Dorsolateral prefrontal cortex (tissue), 122 donors: ENCODE measurements at places on chromosomes 11 and 22.
A peak's percentile ranks its signal among the peaks of the same experiment; 100 is the strongest.

DNA sequence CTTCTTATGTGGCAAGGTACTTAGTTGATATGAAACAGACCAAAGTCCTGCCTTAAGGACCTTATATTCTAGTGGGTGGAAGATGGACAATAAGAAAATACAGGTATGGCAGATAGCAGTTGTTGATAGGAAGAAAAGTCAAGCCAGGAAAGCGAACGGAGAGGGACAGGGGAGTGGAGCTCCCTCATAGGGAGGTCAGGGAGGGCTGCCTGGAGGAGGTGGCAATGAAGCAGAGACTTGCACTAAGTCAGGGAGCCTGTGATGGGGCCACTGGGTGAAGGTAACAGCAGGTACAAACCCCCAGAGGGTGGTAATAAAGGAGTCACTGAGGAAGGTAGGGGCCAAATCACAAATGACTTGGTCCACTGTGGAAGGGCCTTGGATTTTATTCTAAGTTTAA is 65.3 kb downstream of the ABTB2 start:
- no peak for DNase-seq

DNA sequence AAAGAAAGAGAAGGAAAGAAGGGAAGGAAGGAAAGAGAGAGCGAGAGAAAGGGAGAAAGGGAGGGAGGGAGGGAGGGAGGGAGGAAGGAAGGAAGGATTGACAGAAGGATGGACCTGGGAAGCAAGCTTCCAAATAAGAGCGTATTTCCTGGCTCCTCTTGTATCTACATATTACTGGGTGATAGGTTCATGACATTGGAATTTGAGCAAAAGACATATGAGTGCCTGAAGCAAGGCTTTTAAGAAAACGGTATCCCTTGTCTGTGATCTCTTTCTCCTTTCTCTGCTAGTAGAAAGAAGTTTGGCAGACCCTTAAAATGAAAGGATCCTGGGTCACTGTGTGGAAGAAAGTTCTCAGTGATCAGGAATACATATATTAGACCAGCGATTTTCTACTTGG is 932.2 kb upstream of the CCDC90B start:
- no peak for DNase-seq

DNA sequence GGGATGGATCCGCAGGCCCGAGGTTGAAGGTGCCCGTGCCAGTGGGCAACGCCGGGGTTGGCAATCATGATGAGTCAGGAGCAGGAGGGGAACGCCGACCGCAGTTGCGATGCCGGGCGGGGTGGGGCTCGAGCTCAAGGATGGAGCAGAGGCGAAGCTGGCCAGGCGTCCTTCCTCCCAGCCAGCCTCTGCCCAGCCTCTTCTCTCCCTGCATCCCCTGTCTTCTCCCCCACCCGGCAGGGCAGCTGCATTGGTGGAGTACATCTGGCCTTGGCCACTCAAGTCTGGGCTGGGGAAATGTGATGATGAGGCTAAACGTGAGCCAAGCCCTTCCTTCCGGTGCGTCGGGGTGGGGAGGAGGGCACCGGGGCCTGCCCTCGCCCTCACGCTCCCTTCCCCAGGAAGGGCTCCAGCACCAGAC is 3.9 kb downstream of the IFITM10 start:
- peak; percentile 31 for DNase-seq

DNA sequence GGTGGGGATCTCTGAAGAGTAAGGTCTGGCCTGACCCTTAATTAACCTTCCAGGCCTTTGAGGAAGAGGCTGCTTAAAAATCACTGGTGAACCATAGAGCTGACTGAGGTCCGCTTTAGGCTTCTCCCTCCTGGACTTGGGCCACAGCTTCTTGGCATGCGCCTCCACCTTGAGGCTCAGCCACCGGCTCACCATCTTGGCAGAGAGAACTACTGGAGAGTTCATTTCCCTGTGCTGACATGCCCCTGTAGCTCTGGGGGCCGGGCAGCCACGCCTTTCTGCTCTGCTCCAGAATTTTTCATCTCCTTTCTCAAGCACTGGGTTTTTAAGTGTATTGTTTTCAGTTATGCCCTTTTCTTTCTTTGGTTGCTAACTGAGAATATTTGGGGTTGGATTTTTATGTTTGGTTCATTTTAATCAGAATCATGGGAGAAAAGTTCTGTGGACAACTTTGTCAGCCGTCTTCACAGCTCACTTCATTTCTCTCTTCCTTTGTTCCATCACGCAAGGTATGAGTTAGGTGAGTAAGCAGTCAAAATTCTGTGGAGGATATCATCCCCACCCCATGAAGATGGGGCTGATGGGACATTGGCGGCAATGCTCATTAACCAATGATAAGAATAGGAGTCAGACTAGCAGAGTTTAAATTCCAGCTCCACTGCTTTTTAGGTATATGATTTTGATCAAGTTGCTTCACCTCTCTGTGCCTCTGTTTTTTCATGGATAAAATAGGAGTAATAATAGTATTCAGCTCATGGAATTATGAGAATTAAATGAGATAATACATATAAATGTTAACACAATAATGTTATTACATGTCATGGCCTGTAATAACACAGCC is 103.9 kb downstream of the DBX1 start:
- no peak for DNase-seq

- no peak for DNase-seq
Observed at GRCh38 chr11:60944490-60945294, 7.3 kb downstream of the SLC15A3 start.
